Stimulated activated CD8-positive, alpha-beta memory T cell treated with anti-CD3 and anti-CD28 coated beads, Interleukin-4, amount 100 ng/mL, for 1 hour (primary cell): ENCODE measurements at places on chromosomes 12 and 14.

DNA sequence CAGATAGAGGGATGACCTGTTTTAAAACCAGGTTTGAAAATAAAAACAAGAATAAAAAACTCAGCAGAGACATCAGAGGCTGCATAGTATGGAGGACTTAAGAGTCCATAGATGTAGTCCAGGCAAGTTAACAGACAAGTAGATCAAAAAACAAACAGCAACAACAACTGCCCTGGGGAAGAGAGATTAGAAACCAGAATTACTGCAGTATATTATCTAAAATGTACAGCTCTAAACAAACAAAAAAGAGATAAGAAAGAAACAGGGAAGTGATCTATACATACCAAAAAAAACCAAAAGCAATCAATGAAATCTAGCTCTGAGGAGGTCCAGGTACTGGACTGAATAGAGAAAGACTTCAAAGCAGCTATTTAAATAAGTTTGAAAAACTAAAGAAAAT lies 48.8 kb downstream of the ACSM4 start:
- DNase-seq: no peak

GRCh38 chr12:110135806-110136205 lies 11.6 kb downstream of the IFT81 start:
- DNase-seq: no peak

- DNase-seq: no peak
Measured at GRCh38 chr14:73460691-73461127, 2.4 kb upstream of the NUMB start.

- no peak for DNase-seq
Measured at GRCh38 chr12:72075401-72075800, 136.8 kb downstream of the TPH2 start.

GRCh38 chr14:54709444-54709843 lies 142.5 kb downstream of the SAMD4A start:
- no peak for DNase-seq

DNA sequence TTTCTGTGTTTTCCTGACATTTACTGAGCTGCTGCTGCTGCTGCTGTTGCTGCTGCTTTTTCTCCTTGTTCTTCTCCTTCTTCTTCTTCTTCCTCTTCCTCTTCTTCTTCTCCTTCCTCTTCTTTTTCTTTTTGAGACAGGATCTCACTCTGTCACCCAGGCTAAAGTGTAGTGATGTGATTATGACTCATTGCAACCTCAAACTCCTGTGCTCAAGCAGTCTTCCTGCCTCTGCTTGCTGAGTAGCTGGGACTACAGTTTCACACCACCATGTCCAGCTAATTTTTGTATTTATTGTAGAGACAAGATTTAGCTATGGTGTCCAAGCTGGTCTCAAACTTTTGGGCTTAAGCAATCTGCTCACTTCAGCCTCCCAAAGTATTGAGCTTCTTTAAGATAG lies 95.8 kb downstream of the TMTC3 start:
- DNase-seq: no peak

DNA sequence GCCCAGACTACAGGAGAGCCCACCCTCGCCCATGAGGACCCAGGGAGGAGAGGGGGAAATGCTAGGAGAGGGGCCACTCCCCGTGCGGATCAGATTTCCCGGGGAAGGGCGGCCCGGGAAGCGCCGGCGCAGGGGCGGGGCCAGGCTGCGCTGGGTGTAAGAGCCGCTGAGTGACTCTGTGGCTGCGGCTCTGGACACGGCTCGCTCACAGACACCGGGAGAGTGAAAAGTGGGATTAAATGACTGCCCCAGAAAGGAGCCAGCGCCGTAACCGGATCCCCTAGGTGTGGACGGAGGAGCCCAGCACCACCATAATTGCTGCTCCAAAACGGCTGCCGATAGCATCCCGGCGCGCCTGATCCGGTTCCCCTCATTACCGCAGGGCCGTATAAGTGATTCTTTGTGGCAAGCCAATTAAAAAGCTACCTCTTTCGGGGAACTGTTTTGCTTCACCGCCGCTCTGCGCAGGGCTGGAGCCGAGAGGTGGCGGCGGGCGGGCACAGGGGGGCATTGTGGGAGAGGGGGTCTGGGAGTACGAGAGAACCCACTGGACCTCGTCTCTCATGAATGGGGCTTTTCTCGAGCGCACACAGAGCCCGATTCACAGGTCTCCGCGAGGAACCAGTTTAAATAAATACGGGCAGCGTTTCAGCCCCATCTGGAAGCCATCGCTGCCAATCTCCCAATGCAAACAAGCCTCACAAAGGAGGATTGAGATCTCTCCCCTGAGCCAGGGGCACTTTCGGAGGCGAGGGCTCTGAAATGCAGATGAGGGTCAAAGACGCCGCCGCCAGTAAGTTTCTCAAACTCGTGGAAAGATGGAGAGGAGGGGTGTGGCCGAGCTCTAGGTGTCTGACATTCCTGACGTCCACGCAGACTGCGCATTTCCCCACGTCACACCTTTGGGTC lies 2.5 kb downstream of the COL2A1 start:
- no peak for DNase-seq

GRCh38 chr14:39948235-39948634 lies 516.0 kb upstream of the FBXO33 start:
- no peak for DNase-seq

DNA sequence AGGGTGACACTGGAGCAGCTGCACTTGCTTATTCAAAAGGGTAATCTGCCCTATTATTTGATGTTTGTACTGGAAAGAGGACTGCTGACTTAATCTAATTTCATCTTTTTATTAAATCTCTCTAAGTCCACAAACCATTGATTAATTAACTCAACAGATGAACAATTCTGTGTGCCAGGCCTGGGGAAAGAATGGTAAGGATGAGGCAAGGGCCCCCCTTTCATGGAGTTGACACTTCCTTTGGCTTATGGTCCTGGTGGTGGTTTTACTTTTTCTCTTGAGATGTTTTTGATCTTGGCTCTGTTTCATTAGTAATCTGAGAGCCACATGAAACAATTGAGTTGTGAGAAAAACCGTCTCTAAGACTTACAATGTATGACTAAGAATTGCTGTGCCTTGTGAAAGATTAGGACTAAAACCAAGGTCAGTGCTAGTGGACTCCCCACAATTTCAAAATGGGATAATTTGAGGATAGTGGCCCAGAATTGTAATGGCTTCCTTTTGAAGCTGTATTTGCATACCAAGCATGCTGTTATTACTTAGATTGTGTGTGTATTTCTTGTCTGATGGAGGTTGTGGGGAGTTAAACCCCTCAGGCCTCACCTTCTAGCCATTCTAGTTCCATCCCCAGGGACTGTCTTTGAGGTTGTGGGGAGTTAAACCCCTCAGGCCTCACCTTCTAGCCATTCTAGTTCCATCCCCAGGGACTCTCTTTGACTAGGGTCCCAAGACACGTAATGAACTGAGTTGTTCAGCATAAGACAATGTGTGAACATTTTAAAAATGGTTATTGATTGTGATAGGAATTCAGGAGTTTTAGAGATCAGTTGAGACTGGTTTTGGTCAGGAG lies 52.5 kb upstream of the EVL start:
- no peak for DNase-seq

DNA sequence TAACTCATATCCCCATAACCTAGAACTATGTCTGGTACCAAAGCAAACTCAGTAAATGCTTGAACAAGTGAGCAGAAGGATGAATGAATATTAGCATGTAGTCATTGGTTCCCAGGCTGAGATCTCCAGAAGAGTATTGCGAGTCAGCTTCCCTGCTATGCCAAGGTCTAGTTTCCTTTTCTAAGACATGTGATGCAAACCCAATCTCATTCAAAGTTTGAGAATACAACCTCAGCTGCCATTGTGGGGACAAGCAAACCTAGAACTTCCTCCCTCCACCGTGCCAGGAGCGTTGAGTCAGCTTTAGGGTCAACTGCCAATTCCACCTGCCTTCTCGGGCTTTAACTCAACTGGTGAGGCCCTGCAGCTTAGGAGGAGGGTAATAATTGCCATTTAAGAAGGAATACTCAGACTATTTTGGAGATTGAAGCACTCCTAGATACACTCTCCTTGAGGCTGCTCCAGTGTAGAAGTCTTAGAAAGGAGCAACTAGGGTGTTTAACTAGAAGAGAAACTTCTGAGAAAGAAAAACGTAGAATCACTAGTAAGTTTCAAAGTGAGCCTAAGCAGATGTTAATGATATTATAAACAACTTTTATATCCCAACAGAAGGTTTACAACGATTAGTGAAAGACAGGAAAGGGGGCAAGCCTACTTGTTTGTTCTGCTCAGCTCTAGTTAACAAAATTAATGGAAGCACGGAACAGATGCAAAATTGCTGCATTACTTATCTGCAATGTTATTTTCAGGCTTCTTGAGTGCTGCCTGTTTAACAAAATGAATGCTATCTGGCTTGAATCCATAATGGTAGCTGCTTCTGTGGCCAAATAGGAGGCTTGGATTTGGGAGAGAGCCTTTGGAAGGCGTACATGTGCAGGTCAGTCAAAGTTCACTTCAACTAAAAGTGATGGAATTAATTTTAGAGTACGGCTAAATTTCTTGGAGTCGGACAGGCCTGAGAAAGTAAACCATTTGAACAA lies 96.9 kb downstream of the HELB start:
- no peak for DNase-seq

DNA sequence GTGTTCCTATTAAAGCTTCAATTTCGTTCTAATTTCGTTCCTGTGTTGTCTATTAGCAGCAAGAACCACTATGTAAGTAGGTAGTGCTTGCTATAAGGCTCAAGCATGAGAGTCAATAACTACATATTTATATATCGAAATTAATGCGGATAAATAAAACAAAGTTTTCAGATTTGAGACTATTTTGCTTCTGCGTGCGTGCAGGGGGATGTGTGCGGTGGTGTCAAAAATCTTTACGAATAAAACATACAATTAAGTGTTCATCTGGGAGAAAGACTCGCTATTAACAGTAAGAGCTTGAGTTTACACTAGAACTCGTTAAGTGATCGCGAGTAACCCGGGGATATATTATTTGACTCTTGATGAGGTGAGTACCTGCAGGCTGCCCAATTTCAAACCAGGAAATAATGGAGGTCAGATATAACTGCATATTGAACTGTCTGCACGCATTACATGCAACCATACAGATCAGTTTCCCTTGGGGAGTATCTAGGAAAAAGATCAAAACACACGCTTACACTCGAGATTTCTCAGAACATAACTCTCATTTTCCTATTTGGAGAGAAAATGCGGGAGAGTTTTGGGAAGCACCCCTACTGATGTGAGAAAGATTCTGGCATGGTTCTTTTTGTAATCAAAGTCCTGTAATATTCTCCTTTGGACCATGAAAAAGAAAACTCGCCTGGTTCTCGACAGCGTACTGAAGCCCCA lies 813 bp downstream of the TWF1 start:
- no peak for DNase-seq

GRCh38 chr14:104247336-104248202 lies 109.2 kb downstream of the KIF26A start:
- DNase-seq: no peak

DNA sequence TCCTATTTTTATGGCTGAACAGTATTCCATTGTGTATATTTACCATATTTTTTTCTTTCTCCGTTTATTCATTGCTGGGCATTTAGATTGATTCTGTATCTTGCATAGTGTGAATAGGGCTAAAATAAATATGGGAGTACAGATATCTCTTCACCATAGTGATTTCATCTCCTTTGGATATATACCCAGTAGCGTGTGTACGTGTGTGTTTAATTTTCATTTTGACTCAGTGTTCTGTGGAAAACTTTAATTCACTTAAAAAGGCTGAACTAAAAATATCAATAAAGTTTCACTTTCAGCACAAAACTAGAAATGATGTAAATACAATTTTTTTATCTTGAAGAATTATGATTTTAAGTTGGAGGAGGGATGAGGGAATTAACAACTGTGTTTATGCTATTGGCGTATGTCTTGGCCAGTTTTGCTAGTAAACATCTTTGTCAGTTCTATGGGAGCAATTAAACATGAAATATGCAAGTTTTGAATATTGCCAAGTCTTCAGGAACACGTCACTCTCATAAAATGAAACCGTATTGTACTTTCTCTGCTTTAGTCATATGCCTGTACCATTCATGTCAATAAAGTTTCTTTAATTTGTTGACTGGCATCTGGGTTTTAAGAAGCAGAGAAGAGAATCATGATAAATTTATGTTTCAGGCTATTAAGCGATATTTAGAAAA lies 99.8 kb downstream of the PTGER2 start:
- DNase-seq: no peak

- no peak for DNase-seq
Measured at GRCh38 chr12:106883426-106883825, 72.3 kb upstream of the TMEM263 start.

GRCh38 chr14:31071151-31071550 lies 45.0 kb upstream of the STRN3 start:
- DNase-seq: no peak
